Mesothelial cell of epicardium (in vitro differentiated cells): ENCODE measurements at places on chromosomes 3 and 15. TPM values are rescaled to one million over a fixed set of nuclear protein-coding genes. Genes with fewer than 3 reads are reported as not detected.

The CELSR3 gene
- 5.0 to 5.6 TPM (median 5.2 TPM) in 3 replicates for total RNA-seq

The CNTN6 gene
- 15.4 to 17.2 TPM (median 17.1 TPM) in 3 replicates for total RNA-seq

DNA sequence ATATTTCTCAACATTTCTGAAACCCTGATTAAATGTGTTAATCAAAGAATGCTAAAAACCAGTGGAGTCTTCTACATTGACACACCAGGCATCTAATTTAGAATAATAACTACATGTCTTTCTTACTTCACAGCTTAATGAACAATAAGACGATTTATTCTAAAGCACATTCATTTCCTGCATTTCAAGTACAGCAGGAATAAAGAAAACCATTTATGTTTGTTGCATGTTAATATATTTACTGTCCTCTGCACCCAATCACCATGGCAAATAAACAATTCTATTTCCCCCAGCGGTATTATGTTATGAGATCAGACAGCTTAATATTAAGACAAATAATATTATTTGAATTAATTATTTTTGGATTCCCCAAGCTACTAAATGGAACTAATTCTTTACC is 1336.3 kb upstream of the CADM2 start:
- H3K4me3 ChIP-seq, result no peak overlapping the region
- H3K27me3 ChIP-seq, result no peaks in the 10 kb centered on the region
- H3K36me3 ChIP-seq, result no peaks in the 10 kb centered on the region
- H3K27ac ChIP-seq, result no peak overlapping the region

The IMP3 gene
- 38.6 to 43.6 TPM (median 39.0 TPM) in 3 replicates for total RNA-seq

DNA sequence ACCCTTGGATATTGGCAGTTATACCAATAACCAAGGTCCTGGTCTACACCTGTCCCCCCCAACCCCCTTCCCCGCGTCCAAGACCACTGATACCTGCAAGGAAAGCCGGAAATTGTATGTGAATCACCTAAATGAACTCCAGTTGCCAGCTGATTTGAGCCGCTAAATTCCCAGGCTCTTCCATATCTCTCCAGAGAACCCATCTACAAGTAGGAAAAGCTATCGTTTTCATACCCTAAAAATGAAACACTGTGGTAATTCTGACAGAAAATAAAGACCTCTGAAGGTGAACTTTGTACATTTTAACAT is 114.2 kb upstream of the ICE2 start:
- H3K27me3 ChIP-seq, result peaks cover 80% of the 10 kb centered on the region
- no peak for DNase-seq
- peak overlapping the region; percentile 72 for H3K4me3 ChIP-seq
- peaks cover 20% of the 10 kb centered on the region for H3K4me1 ChIP-seq
- H3K36me3 ChIP-seq, result no peaks in the 10 kb centered on the region
- no peak overlapping the region for H3K27ac ChIP-seq

GRCh38 chr3:141828487-141828886 is 48.0 kb upstream of the ATP1B3 start:
- no peak overlapping the region for H3K27ac ChIP-seq
- H3K36me3 ChIP-seq, result no peaks in the 10 kb centered on the region
- H3K4me1 ChIP-seq, result peaks cover 17% of the 10 kb centered on the region

DNA sequence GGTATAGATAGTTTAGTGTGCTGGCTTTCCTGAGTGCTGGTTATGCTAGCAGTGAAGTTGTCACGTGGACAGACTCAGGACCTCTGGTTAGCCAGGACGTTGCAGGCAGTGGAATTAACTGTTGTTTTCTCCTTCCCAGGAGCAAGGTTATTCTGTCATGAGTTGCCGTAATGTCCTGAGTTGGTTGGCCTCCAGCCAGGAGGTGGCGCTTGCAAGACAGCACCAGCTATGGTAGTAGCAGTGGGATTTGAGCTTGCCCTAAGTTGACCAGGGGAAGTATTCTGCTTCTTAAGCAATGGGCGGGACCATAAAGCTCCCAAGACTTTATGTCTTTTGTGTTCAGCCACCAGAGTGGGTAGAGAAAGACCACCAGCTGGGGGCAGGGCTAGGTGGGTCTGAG is 240.7 kb upstream of the DNAJC19 start:
- H3K4me1 ChIP-seq, result no peaks in the 10 kb centered on the region
- peaks cover 28% of the 10 kb centered on the region for H3K27me3 ChIP-seq
- H3K27ac ChIP-seq, result no peak overlapping the region
- DNase-seq, result no peak
- no peak overlapping the region for H3K4me3 ChIP-seq
- no peaks in the 10 kb centered on the region for H3K36me3 ChIP-seq

DNA sequence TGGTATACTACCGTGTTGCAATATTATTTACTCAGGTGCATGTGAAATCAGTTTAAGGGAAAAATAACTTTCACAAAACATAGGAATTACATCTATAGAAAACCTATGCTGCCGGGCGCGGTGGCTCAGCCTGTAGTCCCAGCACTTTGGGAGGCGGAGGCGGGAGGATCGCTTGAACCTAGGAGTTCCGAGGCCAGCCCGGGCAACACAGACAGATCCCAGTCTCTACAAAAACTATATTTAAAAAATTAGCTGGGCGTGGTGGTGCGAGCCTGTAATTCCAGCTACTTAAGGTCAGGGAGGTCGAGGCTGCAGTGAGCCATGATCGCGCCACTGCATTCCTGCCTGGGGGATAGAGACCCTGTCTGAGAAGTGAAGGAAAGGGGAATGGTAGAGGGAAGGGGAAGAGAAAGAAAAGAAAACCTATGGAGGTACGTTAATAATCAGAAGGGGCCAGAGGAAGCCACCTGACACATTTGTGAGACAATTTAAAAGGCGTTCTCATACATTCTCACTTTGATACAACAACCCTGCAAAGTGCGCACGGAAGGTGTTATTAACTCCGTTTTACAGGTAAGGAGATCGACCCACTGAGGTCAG is 456 bp upstream of the TMEM62 start:
- H3K4me1 ChIP-seq, result peaks cover 22% of the 10 kb centered on the region
- H3K27ac ChIP-seq, result peak overlapping the region; percentile 95
- peak overlapping the region; percentile 89 for H3K4me3 ChIP-seq
- peaks cover 30% of the 10 kb centered on the region for H3K27me3 ChIP-seq
- DNase-seq, result no peak

DNA sequence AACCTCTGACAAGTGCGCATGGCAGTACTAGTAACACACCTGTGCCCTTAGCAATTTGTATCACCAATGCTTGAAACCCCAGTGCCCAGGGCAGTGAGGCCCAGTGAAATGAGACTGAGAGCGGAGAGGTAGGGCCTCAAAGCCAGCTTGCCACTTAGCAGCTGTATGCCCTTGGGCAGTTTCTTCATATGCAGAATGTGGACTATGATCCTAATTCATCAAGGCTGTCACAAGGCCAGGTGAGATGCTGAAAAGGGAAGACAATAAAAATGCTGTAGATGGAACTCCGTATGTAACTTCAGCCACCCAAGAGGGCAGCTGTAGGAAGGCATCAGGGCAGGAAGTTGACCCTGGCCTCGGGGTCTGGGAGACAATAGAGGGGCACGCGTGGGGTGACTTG is 74.4 kb downstream of the KY start:
- no peak overlapping the region for H3K4me3 ChIP-seq
- H3K4me1 ChIP-seq, result peaks cover 2% of the 10 kb centered on the region

DNA sequence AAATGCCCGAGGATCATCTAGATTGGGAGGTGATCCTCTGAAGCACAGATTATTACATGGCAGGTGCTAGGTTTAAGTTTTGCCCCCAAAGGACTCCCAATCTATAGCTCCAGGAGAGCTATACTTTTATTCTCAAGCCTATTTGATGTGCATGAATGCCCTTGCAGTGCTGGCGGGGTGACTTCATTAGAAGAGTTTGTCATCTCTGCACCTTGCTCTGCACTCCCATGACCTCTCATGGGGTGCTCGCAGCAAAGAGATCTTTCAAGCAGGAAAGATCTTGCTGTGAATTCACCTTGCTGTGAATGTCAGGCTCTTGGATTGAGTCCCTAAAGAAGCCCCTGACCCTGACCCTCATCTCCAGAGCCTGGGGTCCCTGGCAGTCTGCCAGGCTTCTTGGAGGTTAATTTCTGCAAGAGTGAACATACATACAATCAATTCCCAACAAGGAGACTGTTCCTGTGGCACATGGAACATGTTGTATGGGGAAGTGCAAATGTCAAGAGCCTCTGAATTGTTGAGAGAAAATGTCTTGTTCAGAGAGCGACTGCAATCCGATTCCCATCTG is 45.9 kb downstream of the FAM43A start:
- peaks cover 28% of the 10 kb centered on the region for H3K4me1 ChIP-seq
- no peak for DNase-seq
- no peak overlapping the region for H3K27ac ChIP-seq
- peaks cover 3% of the 10 kb centered on the region for H3K36me3 ChIP-seq
- no peaks in the 10 kb centered on the region for H3K27me3 ChIP-seq
- no peak overlapping the region for H3K4me3 ChIP-seq

DNA sequence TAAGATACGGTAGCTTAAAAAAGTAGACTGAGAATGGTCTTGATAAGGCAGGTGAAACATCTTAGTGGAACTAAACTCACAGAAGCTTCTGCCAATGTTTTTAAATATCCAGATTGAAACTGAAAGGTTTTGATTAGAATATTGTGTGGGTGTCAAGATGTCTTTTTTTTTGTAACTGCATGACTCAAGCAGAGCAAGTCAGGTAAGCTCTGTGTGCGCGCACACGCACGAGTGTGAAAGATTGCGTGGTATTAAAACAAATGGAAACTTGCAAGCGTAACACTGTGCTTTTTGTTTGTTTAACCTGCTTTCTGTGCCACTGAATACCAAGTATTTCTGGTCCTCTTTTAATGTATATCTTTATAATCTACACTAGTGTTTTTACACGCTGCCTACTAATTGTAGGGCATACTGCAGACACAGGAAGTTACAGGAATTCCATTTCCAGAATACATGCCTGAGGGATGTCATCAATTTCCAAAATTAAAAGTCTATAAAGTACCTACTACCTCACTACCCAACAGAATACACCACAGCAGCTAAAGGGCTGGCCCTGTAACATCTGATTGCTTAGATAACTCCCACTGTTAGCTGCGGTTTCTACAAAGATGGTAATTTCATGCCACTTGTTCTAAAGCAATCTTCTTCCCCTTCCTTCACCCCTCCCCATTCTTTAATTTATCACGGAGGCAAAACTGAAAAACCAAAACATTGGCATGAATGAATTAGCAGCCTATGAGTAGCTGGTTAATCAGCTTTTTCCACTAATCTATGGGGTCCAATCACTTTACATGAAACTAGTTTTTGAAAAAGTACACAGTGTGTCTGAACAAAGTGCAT is 472.8 kb downstream of the SHQ1 start:
- DNase-seq, result no peak
- no peak overlapping the region for H3K27ac ChIP-seq
- H3K27me3 ChIP-seq, result no peaks in the 10 kb centered on the region
- H3K4me3 ChIP-seq, result no peak overlapping the region
- peaks cover 17% of the 10 kb centered on the region for H3K36me3 ChIP-seq

DNA sequence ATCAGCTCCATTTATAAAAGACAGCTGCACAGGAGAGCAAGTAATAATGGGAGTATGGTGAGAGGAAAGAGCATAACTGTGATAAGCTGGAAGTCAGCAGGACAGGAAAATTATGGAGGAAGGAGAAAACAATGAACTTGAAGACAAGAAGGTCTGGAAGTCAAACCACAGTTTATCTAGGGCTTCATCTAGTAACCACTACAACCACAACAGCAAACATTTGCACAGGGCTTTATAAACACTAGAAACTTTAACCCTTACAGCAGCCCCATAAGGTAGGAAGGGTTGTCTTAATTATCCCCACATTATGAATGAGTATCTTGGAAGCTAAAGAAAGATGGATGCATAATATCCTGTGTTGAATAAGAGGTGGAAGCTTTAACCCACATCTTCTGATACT is 820.8 kb downstream of the IGSF11 start:
- H3K4me1 ChIP-seq, result no peaks in the 10 kb centered on the region
- no peak overlapping the region for H3K4me3 ChIP-seq
- no peaks in the 10 kb centered on the region for H3K36me3 ChIP-seq
- H3K27ac ChIP-seq, result no peak overlapping the region
- H3K27me3 ChIP-seq, result peaks cover under 1% of the 10 kb centered on the region

- H3K27ac ChIP-seq, result no peak overlapping the region
- H3K4me3 ChIP-seq, result no peak overlapping the region
- no peaks in the 10 kb centered on the region for H3K4me1 ChIP-seq
- DNase-seq, result no peak
Measured at GRCh38 chr15:77901921-77902750, 175.4 kb downstream of the TBC1D2B start.

DNA sequence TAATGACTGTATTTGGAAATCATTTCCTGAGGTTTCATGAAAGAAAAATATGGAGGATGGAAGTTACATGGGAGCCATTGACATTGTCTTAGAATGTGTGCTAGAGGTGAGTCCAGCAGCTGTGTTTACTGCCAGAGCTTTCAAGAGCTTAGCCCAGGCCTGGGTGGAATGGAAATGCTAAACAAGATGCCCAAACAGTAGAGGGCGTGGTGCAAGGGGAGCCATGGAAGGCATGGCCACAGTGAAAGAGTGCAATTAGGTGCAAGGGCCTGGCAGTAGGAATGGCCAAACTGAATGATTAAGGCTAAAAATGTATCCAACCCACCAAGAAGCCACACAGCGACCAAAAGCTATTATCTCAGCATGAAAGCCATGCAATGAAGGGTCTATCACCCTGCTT is 257.7 kb upstream of the NR2F2 start:
- H3K4me1 ChIP-seq, result peaks cover 2% of the 10 kb centered on the region
- H3K27ac ChIP-seq, result no peak overlapping the region
- no peak for DNase-seq

GRCh38 chr15:67097424-67097823 is 32.0 kb downstream of the SMAD3 start:
- H3K27me3 ChIP-seq, result no peaks in the 10 kb centered on the region
- peak overlapping the region; percentile 95 for H3K27ac ChIP-seq
- no peak for DNase-seq
- peaks cover 35% of the 10 kb centered on the region for H3K4me1 ChIP-seq
- peaks cover 4% of the 10 kb centered on the region for H3K36me3 ChIP-seq

The MUC20 gene
- total RNA-seq, result 8.7 to 11.7 TPM (median 9.4 TPM) in 3 replicates

DNA sequence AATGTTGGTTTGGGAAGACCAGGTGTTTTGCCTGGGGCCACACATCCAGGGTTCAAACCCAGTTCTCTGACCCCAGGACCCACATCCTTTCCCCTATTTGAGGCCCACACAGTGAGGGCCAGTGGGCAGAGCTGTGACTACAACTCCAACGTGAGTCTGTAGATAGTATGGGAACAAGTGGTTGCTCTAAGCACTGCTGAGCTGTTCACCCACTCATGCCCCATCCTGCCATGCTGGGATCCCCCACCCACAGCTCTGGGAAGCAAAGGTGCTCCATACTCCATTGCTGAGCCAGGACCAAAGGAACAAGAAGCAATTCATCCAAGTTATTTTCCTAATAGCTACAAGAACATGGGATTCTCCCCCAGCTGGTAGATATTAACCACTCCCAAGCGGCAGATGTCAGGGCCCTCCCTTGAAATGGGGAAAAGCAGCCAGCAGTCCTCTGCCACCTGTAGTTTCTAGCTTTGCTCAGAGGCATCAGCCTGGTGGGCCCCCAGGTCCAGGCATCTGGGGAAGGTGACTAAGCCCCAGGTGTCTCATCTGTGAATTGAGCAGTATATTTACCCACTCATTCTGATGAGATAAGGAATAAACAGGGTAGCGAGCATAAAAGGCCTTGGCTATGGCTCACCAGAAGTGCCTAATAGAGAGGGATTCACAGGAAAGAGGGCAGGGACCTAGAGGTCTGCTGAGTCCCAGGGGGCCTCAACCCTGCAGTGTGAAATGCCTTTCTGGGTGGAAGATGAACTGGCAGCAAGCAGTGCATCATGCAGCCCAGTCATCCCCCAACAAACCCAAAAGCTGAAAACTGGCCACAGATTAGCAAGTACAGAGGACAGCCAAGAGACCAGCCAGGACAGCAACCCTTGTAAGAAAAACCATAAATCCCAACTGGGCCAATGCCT is 33.4 kb downstream of the POC1A start:
- no peaks in the 10 kb centered on the region for H3K4me1 ChIP-seq
- no peaks in the 10 kb centered on the region for H3K36me3 ChIP-seq
- no peak for DNase-seq
- no peaks in the 10 kb centered on the region for H3K27me3 ChIP-seq

The FOXB1 gene
- not detected in 3 replicates for total RNA-seq
